ENCODE measurements at places on chromosomes 12 and 14. TPM values are rescaled to one million over a fixed set of nuclear protein-coding genes. Genes with fewer than 3 reads are reported as not detected.
A peak's percentile ranks its signal among the peaks of the same experiment; 100 is the strongest.

The CLEC4D gene
- not detected for polyA plus RNA-seq

DNA sequence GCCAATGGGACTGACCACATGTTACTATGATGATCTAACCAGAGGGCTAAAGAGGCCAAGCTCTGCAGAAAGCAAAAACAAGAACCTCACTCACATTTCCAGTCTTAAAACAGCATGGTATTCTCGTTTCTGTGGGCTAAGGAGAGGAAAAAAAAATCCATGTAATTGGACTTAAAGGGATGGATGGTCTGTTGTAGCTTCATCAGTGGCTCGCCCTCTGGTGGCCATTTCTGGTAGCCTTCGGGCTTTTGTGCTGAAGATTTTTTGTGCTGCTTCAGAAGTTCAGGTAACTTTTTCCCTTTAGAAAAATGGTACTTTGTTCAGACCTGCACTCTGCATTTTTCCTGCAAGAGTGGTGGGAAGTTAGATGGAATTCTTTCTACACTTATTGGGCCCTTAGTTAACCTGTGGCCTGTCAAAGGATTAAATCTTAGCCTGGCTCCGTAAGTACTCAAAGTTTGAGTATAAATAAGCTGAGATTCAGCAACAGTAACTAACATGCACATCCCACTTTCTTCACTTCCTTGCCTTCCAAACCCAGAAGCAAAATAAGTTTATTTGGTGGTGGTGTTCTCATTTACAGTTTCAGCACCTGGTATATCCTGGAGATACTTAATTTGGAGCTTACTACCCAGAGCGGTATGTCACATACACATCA, 22.3 kb downstream of the DCAF4 start:
- no peak for DNase-seq

GRCh38 chr14:93369713-93370266, 22.8 kb downstream of the COX8C start:
- no peak for DNase-seq

DNA sequence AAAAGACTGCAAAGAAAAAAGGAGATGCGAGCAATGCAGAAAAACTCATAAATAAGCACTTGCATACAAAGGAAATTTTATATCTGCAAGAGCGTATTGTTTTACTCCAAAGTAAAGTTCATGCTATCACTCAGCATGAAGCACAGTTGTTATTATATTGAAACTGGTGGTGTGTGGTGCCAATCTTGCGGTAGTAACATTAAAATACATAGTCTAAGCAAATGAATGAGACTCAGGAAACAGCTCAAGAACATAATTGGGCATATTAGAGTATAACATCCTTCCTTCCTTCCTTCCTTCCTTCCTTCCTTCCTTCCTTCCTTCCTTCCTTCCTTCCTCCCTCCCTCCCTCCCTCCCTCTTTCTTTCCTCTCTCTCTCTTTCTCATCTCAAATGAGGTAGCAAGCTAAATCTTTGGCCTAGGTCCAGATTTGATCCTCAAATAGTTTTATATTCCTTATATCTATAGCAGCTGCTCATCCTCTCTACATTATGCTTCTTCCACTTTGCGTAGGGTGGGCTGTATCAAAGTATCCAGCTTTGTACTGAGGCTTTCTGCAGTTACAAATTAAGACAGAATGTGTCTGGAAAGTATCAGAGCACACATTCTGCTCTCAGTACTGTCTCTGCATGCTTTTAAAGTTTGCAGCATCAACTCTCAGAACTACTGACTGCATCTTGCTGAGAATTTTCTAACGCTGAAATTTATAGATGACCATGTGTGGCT, 718.3 kb downstream of the RERGL start:
- no peak for DNase-seq

The PLA2G1B gene
- not detected for polyA plus RNA-seq

The DEGS2 gene
- not detected for polyA plus RNA-seq

DNA sequence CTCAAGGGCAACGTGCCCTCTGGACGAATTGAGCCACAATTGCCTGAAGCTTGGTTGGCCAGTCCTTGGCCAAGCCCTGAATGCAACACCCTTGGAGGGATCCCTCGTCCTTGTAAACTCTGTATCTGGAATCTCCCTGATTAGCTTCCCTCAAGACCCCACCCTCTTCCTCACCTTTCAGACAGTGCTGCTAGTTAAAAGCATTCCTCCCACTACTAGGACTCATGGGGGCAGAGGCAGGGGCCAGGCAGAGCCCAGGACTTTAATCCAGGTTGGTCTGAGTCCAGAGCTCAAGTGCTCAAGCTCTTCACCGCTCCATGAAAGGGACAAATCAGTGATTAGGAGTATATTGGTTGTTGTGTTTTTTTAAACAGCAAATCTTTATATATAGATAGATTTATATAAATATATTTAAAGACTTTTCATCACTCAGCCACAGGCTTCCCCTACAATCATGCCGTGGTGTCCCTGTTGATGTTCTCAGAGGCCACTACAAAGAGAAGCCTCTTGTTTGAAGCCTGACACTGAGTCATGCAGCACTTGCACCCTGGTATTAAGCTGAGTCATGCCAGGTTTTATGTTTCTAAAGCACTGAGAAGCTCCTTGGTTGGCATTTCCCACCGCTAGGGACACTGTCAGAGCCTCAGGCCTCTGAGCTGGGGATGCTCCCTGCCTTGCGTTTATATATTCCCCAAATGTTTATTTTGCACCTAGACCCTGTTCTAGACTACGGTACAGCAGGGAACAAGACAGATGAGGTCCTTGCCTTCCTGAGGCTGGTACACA, 53.8 kb upstream of the GSC start:
- DNase-seq: no peak

- peak; percentile 19 for DNase-seq
Measured at GRCh38 chr14:63249092-63249491, 44.8 kb downstream of the RHOJ start.

DNA sequence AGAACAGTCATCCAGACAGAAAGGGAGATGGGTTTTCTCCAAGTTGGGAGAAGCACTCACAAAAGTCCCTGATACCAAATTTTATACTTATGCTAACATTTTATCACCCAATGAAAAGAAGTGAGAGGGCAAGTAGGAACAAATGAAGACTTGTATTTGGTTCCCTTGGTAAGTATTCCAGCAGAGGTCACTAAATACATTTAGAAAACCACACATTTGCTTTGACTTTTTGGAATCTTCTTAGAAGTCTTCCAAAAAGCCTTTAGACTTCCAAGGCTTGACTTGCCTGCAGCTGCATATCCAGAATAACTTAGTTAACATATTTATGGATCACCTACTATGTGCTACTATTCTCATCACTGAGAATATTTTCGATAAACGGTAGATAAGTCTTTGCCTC, 3.1 kb upstream of the GYS2 start:
- peak; percentile 2 for DNase-seq

The PSMA6 gene
- 216 TPM for polyA plus RNA-seq

GRCh38 chr12:11662369-11662768, 12.9 kb downstream of the ETV6 start:
- no peak for DNase-seq

The FBRSL1 gene
- polyA plus RNA-seq: 1.0 TPM

- no peak for DNase-seq
Measured at GRCh38 chr12:31887109-31887811, 72.0 kb upstream of the RESF1 start.

DNA sequence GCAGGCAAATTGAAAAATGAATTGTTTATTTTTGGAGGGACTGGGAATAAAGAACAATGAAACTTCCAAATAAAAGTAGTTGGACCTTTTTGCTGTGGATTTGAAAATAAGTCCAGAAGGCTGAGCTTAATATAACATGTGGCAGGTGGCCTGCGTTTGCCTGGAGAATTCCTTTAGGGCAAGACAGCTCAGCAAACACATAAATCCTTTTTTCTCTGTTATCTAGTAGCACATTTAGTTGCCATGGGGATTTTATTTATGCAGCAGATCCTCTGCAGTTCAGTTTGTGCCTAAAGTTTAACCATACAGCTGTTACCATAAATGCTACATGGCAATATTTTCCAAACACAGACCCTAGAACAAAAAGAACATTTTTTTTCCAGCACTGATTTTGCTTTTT, 180.0 kb downstream of the NPAS3 start:
- no peak for DNase-seq

The STYK1 gene
- 0.92 TPM for polyA plus RNA-seq

GRCh38 chr14:70662816-70663215, 21.1 kb downstream of the TTC9 start:
- DNase-seq: no peak

- no peak for DNase-seq
Measured at GRCh38 chr12:68403711-68404110, 71.5 kb upstream of the MDM1 start.

GRCh38 chr14:77459072-77459723, 1.3 kb downstream of the AHSA1 start:
- no peak for DNase-seq

- DNase-seq: no peak
Measured at GRCh38 chr12:126952096-126953007, 1314.6 kb upstream of the TMEM132C start.

The LPAR5 gene
- not detected for polyA plus RNA-seq

DNA sequence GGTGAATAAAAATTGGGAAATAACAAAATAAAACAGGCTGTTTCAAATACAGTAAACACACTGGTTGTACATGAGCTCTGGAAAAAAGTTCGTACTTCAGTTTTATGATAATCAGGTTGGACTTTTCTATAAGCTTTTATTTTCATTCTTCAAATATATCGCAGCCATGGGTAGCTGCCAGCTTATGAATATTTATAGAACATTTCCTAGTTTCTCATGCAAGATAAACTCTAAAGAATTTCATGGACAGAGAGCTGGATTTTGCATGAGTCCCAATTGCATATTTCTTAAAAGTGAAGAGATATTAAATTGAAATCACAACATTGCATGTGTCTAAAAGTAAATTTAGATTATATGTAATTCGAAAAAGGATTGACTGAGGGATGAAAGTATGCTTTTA, 827.6 kb downstream of the SLC6A15 start:
- no peak for DNase-seq

DNA sequence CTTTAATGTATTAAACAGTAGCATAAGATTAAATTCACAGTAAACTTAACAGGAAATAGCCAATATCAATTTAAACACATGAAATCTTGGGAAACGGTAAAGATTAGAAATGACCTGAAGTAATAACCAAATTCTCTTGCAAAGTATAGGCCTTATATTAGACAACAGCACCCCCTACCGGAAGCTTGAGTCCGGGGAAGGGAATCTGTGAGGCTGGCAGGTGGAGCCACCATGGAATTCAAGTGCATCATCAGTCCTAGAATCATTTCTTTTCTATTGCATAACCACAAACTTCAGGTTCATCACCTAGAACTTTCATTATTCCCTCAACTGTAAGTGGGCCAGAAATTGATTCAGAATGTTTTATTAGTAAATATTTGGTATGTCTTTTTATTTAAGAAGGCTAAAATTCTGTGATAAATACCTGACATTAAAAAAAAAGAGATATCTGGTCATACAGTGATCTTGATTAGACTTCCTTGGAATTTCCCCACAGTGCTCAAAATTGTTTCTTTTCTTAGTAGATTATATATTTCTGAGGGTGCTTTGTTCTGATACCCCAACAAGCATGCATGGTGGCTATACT, 48.6 kb downstream of the AP5M1 start:
- DNase-seq: peak; percentile 4

DNA sequence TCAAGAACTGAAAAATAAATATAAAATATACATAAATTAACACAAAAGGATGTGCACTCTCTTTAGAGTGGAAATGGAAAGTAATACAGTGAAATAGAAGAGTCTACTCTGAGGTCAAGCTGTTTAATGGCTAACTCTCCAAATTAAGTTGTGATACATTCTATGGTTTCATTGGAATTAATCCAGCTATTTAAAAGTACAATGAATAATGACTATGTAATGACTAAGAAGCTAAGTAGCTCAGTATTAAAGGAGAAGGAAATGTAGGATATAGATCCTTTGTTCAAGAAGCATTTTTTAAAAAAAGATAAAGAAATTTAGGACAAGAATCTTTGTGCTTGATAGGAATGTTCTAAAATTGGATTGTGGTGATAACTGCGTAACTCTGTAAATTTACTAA, 85.3 kb downstream of the LRP6 start:
- no peak for DNase-seq

Data from BJ (cell line).